Mammary epithelial cell (primary cell): ENCODE measurements at places on chromosomes 7 and 10. TPM values are rescaled to one million over a fixed set of nuclear protein-coding genes. Genes with fewer than 3 reads are reported as not detected.

ANXA8 gene
- polyA plus RNA-seq: 571 TPM

NUTM2B gene
- polyA plus RNA-seq: 0.52 TPM

NEBL gene
- polyA plus RNA-seq: 1.3 TPM

PTF1A gene
- polyA plus RNA-seq: not detected

GPER1 gene
- polyA plus RNA-seq: 1.1 TPM

RGR gene
- not detected for polyA plus RNA-seq

JAZF1 gene
- 2.4 TPM for polyA plus RNA-seq

SRI gene
- polyA plus RNA-seq: 169 TPM

FAS gene
- 46.5 TPM for polyA plus RNA-seq

ASB10 gene
- polyA plus RNA-seq: not detected

ZNF716 gene
- polyA plus RNA-seq: not detected

COL1A2 gene
- 0.60 TPM for polyA plus RNA-seq

TAS2R5 gene
- polyA plus RNA-seq: 0.37 TPM

GDF2 gene
- polyA plus RNA-seq: not detected

SEC23IP gene
- 30.6 TPM for polyA plus RNA-seq

NEUROD6 gene
- not detected for polyA plus RNA-seq

LDB3 gene
- polyA plus RNA-seq: not detected

RBP3 gene
- not detected for polyA plus RNA-seq

HMX3 gene
- not detected for polyA plus RNA-seq

TLL2 gene
- polyA plus RNA-seq: 0.23 TPM

DPYSL4 gene
- polyA plus RNA-seq: 6.6 TPM

ADARB2 gene
- polyA plus RNA-seq: not detected

C10orf90 gene
- not detected for polyA plus RNA-seq

ZNF425 gene
- polyA plus RNA-seq: 1.7 TPM

TMEM72 gene
- not detected for polyA plus RNA-seq

SCRN1 gene
- 43.9 TPM for polyA plus RNA-seq

STEAP1B gene
- polyA plus RNA-seq: 0.26 TPM

SKIDA1 gene
- 0.16 TPM for polyA plus RNA-seq
